ENCODE measurements at places on chromosomes 5 and 9.

GRCh38 chr5:79702606-79703380 lies 13.2 kb downstream of the CMYA5 start:
- peak; percentile 68 for DNase-seq

DNA sequence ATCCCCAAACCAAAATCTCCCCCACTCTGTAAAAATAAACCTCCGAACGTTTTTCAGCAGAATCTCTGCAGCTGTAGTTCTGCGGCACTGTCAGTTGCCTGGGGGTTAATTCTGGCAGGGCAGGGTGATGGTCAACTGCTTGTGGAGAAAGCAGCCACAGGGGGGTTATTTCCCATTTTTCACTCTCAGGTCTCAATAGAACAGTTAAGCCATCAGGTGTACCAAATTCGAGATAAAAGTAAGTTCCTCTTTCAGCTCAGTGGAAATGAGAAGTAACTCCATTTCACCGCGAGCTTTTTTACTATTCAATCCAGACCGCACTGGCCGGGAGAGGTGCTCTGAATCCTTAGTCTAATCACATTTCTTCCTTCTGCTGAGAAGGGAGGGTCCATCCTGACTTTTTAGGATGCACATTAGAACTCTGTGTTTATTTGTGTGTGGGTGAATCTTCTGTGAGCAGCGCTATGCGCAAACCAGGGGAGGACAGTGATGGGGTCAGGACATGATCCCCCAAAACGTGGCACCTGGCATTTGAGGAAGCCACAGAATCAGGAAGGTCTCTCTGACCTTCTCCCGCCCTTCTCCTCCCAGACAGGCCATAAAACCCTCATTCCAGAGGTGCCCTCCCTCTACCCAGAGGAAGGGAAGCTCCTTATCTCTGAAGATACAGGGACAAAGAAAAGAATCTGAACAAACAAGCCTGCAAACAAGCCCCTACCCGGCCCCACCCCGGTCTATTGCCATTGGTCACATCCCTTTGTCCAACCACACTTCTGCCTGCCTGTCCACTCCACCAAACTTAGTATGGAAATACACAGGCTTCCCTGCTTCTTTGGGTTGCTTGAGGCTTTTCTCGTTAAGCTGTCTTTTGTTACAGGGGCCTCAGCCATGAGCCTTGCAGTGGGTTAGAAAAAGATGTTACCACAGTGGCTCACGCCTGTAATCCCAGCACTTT lies 229.0 kb downstream of the ROR2 start:
- no peak for DNase-seq

GRCh38 chr9:34498553-34498952 lies 24.2 kb downstream of the ENHO start:
- no peak for DNase-seq

DNA sequence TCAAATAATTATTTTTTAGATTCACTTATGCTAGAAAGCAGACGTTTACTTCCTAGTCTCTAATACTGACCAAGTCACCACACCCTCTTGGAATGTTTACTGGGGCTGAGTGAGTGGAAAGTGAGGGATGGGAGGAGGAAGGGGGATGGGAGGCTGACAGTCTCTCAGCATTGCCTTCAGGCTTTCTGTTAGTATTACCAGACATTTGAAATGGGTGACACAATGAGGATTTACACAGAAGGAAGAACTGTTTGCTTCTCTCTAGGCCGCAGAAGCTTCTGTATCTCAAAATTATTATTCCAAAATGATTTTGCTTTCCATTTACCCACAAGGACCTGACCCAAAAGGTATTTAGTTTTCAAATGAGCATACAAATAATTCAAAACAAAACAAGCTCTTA lies 232.8 kb upstream of the ZNF608 start:
- DNase-seq = no peak

DNA sequence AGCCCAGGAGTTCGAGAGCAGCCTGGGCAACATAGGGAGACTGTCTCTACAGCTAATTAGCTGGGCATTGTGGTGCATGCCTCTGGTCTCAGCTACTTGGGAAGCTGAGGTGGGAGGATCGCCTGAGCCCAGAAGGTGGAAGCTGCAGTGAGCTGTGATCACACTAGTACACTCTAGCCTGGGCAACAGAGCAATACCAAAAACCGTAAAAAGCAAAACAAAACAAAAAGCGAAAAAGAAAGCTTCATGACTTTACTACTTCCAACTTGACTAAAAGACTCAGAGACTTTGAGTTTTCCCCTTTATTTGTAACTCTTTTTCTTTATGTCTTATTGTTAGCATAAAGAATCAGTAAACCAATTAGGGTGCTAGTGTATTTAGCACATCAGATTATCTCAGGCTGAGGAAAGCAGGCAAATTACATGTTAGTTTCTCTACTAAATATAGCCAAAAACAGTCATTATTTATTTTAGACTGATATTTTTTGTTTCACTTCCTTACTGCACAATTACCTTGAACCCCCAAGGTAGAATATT lies 5.4 kb downstream of the RAD17 start:
- no peak for DNase-seq

- no peak for DNase-seq
Observed at GRCh38 chr5:54162184-54162583, 148.2 kb downstream of the ARL15 start.

- no peak for DNase-seq
Observed at GRCh38 chr9:110217656-110218099, 9.7 kb upstream of the C9orf152 start.

GRCh38 chr5:140338908-140339307 lies 7.5 kb downstream of the HBEGF start:
- no peak for DNase-seq

DNA sequence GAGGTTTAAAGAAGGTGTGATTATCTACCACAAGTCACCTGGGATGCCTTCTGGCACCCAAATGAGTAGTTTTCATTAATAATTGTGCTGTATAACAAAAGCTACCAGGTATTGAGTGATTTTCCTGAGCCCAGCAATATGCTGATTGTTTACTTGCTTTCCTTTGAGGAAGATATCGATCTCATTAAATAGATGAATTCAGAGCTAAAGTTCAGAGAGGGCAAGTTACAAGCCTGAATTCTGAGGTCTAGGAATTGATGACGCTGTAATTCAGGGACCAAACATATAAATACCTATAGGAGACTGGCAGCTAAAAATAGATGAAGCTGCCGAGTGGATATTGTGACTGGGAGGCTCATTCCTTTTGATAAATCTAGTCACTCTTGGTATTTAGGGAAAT lies 1.1 kb downstream of the ERCC6L2 start:
- no peak for DNase-seq

GRCh38 chr9:20040991-20041696 lies 252.3 kb upstream of the SLC24A2 start:
- DNase-seq = no peak

- no peak for DNase-seq
Observed at GRCh38 chr9:10331157-10331556, 281.6 kb downstream of the PTPRD start.

DNA sequence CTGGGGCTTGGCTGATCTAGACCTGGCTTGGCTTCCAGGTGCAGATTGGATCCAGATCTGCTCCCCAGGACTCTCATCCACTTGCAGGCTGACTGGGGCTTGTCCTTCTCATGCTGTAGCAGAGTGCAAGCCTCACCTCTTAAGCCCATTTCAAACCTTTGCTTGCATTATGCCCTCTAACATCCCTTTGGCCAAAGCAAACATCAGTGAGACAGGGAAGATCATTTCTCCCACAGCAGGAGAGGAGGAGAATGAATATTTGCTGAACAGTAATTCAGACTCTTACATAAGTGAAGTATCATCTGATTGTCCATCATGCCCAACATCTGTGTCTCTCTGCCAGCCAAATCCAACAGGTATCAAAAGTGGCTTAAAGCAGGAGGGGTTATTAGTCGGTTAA lies 194.9 kb downstream of the C9orf152 start:
- DNase-seq = no peak

- DNase-seq = no peak
Observed at GRCh38 chr5:148793261-148793660, 33.1 kb upstream of the ADRB2 start.

DNA sequence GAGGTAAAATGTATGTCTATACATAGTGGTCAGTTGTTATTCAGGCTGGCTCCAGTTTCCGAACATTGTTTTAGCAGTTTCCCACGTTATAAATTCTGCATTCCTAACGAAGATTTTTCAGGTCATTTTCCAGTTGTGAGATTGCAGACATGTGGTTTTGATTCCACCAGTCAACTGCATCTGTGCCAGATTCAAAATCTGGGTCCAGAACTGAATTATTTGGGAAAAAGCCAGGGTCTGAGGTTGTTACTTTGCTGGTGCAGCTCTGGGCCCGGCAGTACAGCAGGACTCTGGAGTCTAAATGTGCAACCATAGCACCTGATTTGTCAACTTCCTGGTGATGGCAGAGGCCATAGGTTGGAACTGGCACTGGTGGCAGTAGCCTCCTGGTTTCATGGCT lies 105.7 kb upstream of the MEGF10 start:
- no peak for DNase-seq

DNA sequence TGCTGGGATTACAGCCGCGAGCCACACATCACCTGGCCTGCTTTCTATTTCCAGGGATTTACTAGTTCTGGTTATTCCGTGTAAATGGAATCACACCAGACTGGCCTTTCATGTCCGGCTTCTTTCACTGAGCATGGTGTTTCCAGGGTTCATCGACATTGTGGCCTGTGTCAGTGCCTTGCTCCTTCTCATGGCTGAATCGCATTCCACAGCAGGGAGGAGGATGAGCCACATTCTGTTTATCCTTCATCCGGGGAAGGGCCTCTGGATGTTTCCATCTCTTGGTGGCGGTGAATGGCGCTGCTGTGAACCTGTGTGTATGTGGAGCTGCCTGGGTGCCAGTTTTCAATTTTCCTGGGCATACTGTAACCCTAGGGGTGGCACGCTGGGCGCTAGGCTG lies 58.7 kb upstream of the RNU6ATAC start:
- DNase-seq = no peak

DNA sequence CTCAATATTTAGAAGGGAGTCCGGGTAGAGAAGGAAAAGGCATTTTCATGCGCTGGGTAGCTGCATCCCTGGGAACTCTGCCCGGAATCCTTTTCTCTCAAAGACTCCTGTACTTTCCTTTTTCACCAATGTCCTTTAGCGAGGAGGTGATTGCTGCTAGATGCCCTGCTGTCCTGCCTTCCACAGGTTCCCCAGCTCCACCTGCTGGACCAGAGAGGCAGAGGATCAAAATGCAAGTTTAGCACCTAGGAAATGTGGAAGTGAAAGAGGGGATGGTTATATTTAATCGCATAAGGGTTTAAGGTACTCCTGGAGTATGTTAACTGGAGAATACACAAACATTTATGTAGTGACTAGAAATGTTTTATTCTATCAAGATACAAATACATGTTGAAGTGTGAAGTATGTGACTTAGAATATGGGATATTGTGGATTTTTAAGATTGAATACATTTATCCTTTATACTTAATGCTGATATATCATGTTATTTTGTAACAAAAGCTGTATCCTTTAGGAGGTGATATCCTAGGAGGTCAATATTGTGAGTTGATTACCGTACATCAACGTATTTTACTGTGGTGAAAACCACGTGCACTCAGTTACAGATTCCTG lies 145.7 kb downstream of the ARHGAP26 start:
- DNase-seq = peak; percentile 48

DNA sequence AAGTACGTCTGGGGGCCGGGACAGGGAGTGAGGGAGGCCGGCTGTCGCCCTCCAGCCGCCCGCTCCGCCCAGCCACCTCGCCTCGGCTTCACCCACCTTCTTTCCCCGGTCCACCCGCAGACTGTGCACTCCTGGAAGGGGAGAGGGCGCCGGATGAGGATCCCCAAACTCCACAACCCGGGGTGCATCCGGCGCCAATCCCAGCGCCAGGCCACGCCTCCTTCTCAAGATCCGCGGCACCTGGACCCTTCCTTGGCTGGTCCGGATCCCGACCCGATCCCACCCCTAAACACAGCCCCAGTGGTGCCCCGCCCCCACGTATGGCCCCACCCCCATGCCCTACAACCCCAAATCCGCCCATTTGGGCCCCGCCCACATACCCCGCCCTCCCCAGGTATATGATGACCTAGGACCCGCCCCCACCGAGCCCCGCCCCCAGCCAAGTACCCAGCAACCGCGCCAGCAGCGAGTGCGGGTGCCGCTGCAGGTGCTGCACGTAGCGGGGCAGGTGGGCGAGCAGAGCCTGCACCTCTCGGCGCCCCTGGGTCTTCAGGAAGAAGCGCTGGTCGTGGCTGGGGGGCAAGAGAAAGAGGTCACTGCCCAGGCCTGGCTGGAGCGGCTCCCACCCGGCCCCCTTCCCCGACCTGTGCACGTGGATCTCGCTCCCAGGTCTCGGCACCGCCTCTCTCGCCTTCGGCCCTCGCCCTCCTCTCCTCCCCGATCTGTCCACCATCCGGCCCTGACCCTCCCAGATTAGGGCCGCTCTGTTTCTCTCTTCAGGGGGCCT lies 3.2 kb downstream of the PIP5KL1 start:
- DNase-seq = no peak

DNA sequence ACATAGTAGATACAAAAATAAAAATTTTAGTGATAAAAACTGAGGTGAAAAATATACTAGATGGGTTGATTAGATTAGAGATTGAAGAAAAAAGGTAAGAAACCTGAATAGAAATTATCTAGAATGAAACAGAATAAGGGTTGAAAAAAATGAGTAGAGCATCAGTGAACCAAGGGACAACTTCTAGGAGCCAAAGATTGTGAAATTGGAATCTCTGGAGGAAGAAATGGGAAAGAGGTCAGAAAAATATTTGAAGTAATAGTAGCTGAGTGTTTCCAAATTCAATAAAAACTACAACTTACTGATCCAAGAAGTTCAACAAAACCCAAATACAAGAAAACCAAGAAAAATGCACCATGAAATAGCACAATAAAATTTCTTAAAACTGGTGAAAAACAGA lies 116.6 kb upstream of the STARD4 start:
- no peak for DNase-seq

DNA sequence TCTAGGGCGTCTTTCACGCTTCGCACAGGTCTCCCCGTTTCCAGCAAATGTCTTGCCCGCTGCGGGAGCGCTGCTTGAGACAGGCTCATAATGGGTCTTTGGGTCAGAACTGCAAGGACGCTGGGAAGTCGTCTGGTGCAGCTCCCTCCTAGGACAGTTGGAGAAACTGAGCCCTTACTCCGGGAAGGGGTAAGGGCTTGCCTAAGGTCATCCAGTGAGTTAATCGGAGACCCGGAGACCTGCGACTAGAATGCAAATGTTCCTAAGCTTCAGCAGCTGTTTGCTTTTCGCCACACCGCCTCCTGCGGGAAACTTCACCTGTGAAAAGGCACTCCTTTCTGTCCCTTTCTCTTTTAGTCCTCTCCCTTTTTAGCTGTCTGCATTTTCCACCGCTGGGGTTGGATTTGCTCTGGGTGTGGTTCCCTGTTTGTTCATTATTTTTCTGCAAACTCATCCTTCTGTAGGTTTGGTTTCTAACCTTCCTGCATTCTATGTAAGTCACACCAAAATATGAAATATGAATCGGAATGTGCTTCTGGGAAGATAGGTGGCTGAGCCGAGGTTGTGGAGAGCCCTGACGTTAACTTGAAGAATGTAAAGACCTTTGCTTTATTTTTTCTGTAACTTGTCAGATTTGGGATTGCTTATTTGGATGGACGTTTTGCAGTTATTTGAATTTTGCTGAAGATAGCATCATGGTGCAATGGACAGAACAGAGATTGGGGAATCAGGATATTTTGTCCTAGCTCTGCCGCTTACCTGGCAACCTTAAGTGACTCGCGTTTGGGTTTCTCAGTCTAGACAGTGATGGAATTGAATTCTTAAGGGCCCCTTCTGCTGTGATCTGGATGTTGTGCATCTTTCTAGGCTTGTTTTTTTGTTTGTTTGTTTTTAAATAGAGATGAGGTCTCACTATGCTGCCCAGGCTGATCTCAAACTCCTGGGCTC lies 909 bp downstream of the SLC36A1 start:
- DNase-seq = peak; percentile 37

- DNase-seq = no peak
Observed at GRCh38 chr9:112530751-112531205, 44.2 kb downstream of the KIAA1958 start.

- DNase-seq = no peak
Observed at GRCh38 chr5:168064933-168065622, 226.4 kb upstream of the WWC1 start.
